Left lung (tissue), 14 donors: ENCODE measurements at places on chromosomes 16 and 17. TPM values are rescaled to one million over a fixed set of nuclear protein-coding genes. Genes with fewer than 3 reads are reported as not detected.

The CES4A gene
- polyA plus RNA-seq = 7.7 TPM

The MAF gene
- polyA plus RNA-seq = 77.2 TPM

The PRPSAP2 gene
- polyA plus RNA-seq = 53.3 TPM

The NXPH3 gene
- polyA plus RNA-seq = 1.2 TPM

The ABCC11 gene
- polyA plus RNA-seq = 0.35 TPM

The ITGB4 gene
- polyA plus RNA-seq = 12.2 TPM

The FBXL19 gene
- polyA plus RNA-seq = 21.5 TPM

The PIGS gene
- 59.2 TPM for polyA plus RNA-seq

- no peak for DNase-seq
Observed at GRCh38 chr17:6471531-6472465, 27.5 kb downstream of the PIMREG start.

- no peak for DNase-seq
Observed at GRCh38 chr17:61331178-61331577, 68.5 kb upstream of the TBX2 start.

GRCh38 chr16:89065458-89065822, 28.2 kb upstream of the ACSF3 start:
- no peak for DNase-seq

GRCh38 chr17:56125830-56126819, 27.1 kb upstream of the ANKFN1 start:
- no peak for DNase-seq

DNA sequence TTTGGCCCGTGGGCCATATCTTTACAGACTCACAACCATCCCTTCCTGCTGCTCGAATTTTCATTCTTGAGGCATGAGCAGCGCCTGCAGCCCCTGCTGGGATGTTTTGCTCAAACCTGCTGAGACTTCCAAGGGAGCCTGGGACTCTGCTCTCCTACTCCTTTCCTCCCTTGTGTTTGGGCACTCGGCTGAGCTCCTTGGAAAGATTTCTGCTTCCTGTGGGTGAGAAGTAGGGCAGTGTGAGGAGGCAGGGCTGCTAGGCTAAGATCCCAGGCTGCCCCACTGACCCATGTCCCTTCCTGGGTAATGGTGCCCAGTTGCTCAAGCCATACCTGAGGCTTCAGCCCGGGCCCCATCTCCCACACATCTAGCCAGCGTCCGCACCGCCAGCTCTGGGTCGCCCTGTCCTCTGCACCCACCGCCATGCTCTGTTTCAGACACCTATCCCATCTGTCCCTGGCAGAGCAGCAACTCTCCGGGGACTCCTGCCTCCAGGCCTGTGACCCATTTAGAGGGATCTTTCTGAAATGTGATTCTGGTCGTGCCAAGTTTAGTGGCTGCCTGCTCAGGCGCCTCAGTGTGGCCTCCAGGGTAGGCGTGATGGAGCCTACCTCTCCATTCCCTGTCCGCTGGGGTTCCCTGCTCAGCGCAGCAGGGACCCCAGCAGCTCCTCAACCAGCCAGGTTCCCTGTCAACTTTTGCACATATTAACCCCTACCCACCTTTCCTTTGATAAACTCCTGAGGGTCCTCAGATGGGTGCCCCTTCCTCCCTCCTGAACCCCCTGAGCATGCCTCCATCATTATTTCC, 190.1 kb downstream of the CCDC182 start:
- peak; percentile 49 for DNase-seq

- DNase-seq = no peak
Observed at GRCh38 chr17:35243561-35244340, 879 bp downstream of the SLFN5 start.

DNA sequence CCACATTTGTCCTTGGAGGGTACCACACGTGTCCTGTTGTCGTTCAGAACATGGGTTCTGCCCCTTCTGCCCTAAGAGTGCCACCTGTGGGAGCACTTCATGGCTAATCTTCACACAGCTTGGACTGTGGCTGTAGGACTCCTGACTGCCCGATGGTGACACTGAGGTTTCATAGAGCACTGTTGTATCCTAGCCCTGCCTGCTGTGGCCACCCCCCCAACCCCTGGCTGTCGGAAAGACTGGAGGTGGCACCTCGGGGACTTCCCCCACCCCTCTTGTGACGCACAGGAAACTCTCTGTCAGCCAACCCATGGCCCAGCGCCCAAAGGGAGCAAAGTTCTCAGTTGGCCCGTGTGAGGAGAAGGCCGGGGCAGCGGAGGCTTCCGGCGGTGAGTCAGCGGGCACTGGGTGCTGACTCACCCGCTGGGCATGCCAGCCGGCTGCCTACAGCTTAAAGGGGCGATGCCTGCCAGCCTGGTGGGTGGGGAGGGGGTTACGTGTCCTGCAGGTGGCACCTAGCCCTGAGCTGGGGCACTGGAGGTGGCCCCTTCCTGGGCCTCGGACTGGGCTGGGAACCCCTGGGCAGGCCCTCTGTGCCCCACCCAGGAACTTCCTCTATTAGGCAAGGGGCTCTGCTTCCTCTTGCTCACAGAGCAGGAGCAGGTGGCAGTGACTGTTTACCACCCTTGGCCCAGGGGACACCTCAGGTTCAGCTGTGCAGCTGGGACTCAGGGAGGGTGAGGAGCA, 3.4 kb downstream of the MAP2K3 start:
- DNase-seq = peak; percentile 97

- peak; percentile 97 for DNase-seq
Observed at GRCh38 chr17:40111221-40112128, 10.3 kb upstream of the MSL1 start.

- no peak for DNase-seq
Observed at GRCh38 chr16:89452241-89452640, 38.1 kb downstream of the ANKRD11 start.

GRCh38 chr17:70865993-70866804, 696.9 kb downstream of the KCNJ2 start:
- no peak for DNase-seq

GRCh38 chr16:86587487-86587886, 9.1 kb downstream of the FOXL1 start:
- DNase-seq = no peak

GRCh38 chr17:47203984-47204721, 5.0 kb upstream of the MYL4 start:
- DNase-seq = no peak

DNA sequence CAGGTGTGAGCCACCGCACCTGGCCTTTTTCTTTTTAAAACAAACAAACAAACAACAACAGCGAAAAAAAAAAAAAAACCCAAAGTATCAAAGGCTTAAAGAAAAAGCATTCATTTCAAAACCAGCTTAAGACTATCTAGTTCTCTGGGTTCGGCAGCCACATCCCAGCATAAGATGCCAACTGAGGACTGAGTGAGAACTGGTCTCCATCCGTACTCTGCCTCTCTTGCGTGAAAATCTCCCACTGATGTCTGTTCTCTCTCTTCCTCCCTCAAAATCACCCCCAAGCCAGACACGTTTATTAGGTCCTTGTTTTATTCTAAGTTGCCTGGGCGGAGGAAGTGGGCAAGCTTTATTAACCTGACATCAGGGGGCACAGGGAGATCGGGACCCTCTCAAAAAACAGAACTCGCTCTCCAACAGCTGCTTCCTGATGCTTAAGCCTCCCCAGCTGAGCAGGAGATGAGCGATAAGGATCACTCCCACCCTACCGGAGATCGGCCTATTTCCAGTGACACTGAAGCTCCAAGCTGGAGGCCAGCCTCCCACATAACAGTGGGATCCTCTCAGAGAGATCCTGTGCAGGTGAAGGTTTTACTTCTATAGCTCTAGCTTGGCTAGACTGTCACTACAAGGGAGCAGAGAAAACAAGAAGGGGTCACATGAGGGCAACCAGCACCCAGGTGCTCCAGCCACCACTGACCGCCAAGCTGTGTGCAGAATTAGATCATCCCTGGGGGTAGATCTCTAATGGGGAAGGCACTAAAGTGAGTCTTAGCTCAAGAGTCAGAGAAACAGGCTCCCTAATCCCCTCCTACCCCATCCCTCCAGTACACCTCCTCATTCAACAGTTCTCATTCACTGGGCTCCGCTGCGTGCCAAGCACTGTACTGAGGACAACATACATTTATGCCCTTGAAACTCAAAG, 13.6 kb downstream of the CDC42EP4 start:
- DNase-seq = no peak

DNA sequence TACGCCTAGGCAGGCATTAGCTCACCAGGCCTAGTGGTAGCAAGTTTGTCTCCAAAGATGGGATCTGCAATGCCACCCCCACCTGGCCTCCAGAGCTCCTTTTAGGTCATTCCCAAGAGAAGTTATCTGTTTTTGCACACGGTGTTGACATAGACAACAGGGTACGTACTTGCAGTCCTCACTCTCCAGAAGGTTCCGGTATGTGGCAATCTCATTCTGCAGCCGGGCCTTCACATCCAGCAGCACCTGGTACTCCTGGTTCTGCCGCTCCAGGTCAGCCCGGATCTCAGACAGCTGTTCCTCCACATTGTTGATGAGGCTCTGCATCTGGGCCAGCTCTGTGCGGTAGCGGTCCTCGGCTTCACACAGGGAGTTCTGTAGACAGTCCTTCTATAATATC, 9.8 kb upstream of the KRT31 start:
- DNase-seq = no peak

DNA sequence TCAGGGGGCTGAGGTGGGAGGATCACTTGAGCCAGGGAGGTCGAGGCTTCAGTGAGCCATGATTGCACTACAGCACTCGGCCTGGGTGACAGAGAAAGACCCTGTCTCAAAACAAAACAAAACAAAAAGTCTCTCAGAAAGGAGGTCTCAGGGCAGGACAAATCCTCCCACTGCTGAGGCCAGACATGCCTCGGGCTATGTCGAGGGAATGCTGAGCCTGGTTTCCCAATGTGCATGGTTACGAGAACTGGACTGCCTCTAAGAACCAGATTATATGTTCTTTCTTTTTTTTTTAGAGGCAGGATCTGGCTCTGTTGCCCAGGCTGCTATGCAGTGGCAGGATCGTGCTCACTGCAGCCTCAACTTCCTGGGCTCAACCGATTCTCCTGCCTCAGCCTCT, 27.6 kb downstream of the TRAP1 start:
- no peak for DNase-seq

DNA sequence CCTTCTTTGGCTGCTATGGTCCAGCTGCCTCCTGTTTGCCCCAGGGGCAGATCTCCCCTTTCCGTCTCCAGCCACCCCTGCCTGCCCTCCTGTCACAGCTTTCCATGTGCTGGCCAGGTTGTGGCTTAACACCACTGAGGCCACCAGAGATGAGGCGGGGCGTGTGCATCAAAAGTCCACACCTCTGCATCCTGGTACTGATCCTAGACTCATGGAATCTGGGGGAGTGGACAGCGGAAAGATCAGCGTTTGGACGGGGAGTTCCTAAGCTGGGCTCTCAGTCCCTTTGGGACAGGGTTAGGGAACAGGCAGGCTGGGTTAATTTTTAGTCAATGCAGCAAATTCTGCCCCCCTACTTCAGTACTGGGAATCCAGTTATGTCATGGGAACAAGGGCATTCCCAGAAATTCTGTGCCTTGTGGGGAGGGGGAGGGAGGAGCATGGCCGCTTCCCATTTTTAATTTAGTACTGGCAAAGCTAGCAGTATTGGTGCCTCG, 3.9 kb downstream of the IGFBP4 start:
- no peak for DNase-seq

DNA sequence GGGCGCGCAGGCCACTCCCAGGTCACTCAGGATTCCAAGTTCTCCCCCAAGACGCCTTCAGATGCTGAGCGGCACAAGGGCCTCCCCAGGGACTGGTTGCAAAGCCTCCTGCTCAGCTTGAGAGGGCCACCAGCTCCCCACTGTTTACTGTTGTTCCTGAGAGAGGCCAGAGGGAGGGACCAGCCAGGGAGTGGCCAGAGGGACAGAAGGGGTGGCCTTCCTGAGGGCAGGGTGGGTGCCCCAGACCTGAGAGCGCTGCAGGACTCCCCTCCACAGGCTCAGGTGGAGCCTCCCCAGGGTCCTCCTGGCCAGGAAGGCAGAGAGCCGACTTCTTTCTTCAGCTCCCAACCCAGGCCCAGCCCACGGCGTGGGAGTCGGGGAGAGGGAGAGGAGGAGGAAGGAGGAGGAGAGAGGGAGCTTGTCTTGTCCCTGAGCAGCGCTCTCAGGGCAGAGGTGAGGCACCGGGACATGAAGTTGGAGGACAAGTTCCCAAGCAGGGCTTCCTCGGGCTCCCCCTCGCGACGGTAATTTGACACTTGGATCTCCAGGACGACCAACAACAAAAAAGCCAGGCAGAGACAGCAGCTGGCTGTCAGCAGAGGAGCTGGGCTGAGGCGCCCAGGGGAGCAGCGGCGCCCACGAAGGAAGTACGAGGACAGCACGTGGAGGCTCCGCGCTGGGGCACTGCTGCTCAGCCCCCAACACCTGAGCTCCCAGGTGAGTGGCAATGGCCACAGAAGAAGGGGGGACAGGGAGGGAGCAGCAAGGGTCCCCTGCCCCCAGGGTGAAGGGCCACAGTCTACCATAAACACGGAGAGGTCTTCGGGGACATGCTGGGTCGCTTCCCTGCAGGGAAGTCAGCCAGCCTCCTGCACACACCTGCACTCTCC, 497 bp downstream of the SMIM5 start:
- peak; percentile 86 for DNase-seq

DNA sequence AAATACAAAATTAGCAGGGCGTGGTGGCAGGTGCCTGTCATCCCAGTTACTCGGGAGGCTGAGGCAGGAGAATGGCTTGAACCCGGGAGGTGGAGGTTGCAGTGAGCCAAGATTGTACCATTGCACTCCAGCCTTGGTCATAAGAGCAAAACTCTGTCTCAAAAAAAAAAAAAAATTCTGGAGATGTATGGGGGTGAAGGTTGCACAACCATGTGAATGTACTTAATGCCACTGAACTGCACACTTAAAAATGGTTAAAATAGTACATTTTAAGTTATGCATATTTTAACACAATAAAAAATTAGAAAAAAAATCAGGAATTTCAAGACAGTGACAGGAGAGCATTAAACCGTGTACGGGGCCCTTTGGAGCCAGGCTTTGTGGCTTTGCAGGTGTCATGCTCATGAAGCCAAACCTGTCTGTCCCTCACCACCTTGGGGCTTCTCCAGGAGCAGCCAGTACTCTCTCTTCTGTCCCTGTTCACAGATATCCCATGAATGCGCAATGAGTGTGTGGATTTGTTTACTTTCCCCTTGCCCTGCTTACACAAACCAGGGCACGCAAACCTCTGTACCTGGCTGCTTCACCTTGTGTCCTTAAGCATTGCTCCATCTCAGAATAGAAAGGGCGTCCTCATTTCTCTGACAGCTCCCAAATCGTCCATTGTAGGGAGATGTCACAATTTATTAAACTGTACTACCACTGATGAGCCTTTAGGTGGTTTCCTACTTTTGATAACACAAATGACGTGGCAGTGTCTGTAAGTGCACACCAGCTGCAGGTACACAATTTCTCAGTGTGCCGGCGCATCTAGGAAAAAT, 58.2 kb upstream of the CBX4 start:
- DNase-seq = no peak

- no peak for DNase-seq
Observed at GRCh38 chr17:45115015-45115625, 17.2 kb downstream of the PLCD3 start.

GRCh38 chr16:51242296-51242994, 91.4 kb upstream of the SALL1 start:
- no peak for DNase-seq
